Cardiac septum (tissue), 1 donor: ENCODE measurements at places on chromosomes 1 and 21. TPM values are rescaled to one million over a fixed set of nuclear protein-coding genes. Genes with fewer than 3 reads are reported as not detected.

The FHAD1 gene
- total RNA-seq = 0.32 TPM

The KRTAP19-1 gene
- total RNA-seq = not detected

The RBP7 gene
- total RNA-seq = 7.4 TPM

The FCRL4 gene
- not detected for total RNA-seq

The ATP1A4 gene
- total RNA-seq = 1.0 TPM

The AQP10 gene
- 0.70 TPM for total RNA-seq

The CHI3L1 gene
- total RNA-seq = 7.4 TPM

The PRKAA2 gene
- 143 TPM for total RNA-seq

The GJC2 gene
- total RNA-seq = 1.6 TPM
